Esophagus mucosa (tissue), 1 donor: ENCODE measurements at places on chromosomes 3 and 15. TPM values are rescaled to one million over a fixed set of nuclear protein-coding genes. Genes with fewer than 3 reads are reported as not detected.

- ATAC-seq = no peak
These were observed 3.1 kb upstream of the FOXB1 start for GRCh38 chr15:60000824-60001609.

GRCh38 chr3:112761062-112761638 is 85.5 kb downstream of the CD200R1L start:
- ATAC-seq = no peak

GRCh38 chr3:30708472-30708871 is 102.1 kb downstream of the TGFBR2 start:
- no peak for ATAC-seq

DNA sequence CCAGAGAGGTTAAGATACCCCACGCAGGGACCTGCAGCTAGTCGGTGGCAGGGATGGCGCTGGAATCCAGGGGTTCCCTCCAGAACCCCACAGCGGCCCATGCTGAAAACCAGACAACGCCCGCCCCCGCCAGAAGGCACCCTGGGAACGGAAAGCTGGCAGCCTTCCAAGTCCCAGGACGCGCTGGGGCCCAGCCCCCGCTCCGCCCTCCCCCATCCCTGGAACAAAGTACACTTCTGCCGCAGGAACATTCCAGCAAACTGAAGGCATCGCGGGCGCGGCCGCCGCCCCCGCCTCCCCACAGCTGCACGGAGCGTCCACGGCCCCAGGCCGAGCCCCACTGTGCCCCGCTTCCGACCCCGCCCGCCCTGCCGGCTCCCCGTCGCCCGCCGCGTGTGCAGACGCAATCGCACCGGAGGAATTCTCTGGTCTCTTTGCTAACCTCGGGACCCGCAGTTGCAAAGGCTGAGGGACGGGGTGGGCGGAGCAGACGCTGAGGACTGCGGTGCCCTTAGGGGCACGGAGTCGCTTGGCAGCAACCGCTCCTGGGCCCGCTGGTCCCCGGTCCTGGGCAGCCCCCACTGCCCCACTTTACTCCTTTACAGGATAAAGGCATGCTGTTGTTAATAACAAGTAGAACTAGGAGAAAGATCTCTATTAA is 44.8 kb upstream of the RNU6-1 start:
- ATAC-seq = peak; percentile 83

DNA sequence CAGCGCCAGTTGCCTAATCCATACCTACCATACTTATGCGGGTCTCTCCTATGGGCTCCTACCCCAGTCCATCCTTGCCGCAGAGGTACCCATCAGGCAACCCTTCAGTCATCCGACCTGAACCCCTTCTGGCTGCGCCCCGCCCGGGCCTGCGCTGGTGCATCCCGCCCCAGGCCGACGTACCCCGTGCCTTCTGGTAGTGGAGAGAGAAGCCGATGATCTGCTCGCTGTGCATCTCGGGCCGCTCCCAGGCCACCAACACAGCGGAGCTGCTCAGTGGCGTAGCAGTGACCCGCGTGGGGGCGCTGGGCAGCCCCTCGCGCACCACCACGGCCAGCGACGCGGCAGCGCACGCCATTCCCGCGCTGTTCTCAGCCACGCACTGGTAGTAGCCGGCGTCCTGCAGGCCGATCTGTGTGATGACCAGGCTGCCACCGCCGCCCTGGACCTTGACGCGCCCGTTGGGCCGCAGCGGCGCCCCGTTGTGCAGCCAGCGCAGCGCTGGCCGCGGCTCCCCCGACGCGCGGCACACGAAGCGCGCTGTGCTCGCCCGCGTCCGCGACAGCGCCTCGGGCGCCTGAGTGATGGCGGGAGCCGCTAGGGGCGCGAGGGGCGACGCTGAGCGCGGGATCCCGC is 17.9 kb upstream of the IGDCC3 start:
- no peak for ATAC-seq

- no peak for ATAC-seq
These were observed 211.5 kb downstream of the RORA start for GRCh38 chr15:61017627-61018026.

GRCh38 chr15:72033285-72033684 is 84.7 kb downstream of the MYO9A start:
- ATAC-seq = no peak

- peak; percentile 23 for ATAC-seq
These were observed 7.5 kb downstream of the MORF4L1 start for GRCh38 chr15:78880242-78880533.

GRCh38 chr3:56829533-56829932 is 27.8 kb upstream of the ARHGEF3 start:
- ATAC-seq = no peak

GRCh38 chr15:61033319-61033718 is 195.8 kb downstream of the RORA start:
- no peak for ATAC-seq

DNA sequence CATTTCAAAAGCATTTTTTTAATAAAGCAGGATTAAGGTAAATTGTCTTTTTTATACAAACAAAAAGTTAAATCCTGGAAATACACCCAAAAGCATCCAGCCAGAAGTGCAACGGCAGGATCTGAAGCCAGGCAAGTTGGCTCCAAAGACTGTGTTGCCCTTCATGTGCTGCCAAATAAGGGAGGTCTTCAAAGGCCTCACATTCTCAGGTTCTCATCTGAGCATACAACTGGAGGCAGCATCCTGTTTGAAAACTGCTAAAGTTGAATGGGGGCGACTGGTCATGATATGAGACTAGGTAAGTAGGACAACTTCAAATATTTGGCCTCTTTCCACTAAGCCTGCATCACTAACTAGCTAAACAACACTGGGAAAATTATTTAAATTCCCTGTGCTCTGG is 52.2 kb downstream of the IMPG2 start:
- ATAC-seq = no peak

- ATAC-seq = no peak
These were observed 91.1 kb downstream of the USP13 start for GRCh38 chr3:179743913-179744312.

DNA sequence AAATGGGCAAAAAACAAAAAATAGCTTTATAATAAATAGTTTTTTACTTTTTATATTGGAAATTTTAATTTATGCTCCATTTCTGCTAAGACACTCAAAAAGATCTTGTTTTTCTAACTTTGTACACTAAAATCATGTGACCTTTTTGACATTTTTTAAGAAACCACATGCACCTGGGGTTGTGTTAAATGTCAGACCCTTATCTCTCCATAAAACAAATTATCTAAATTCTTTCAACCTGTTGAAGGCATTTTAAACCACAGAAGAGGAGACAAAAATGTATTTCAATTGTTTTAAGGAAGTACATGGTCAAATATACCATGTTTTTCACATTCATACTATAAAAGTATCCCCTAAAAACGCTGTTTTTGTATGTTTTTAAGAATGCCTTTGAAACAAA is 29.2 kb downstream of the IFT80 start:
- ATAC-seq = no peak

GRCh38 chr3:196969660-196970546 is 1.3 kb upstream of the PIGZ start:
- ATAC-seq = peak; percentile 82

DNA sequence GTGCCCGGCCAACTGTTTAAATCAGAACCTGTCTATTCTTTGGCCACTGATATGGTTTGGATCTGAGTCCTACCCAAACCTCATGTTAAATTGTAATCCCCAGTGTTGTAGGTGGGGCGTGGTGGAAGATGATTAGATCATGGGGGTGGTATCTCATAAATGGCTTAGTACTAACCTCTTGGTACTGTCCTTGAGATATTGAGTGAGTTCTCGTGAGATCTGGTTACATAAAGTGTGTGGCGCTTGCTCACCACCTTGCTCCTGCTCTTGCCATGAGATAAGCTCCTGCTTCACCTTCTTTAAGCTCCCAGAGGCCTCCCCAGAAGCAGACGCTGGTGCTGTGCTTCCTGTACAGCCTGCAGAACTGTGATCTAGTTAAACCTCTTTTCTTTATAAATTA is 42.4 kb downstream of the REC114 start:
- no peak for ATAC-seq

DNA sequence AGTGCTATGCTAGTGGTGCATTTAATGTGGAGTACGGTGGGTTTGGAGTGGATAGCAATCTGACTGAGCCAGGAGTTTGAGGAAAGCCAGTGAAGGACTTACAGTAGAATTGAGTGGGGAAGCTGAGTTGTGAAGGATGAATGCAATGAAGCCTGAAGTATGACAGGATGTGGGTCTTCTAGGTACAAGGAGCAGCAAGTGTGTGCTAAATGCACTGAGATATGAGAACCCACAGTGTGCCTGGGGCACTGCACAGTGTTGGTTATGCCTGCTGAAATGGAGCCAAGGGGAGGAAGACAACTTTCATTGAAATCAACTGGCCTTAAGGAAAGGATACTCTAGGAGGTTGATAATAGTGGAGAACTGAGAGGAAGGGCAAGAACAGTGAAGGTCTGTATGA is 105.5 kb upstream of the MRPL3 start:
- no peak for ATAC-seq

GRCh38 chr3:169242708-169243513 is 420.6 kb downstream of the MECOM start:
- ATAC-seq = no peak

- no peak for ATAC-seq
These were observed 118.8 kb upstream of the PTX3 start for GRCh38 chr3:157317895-157318294.

GRCh38 chr3:194671511-194671899 is 486 bp downstream of the LSG1 start:
- ATAC-seq = peak; percentile 17

DNA sequence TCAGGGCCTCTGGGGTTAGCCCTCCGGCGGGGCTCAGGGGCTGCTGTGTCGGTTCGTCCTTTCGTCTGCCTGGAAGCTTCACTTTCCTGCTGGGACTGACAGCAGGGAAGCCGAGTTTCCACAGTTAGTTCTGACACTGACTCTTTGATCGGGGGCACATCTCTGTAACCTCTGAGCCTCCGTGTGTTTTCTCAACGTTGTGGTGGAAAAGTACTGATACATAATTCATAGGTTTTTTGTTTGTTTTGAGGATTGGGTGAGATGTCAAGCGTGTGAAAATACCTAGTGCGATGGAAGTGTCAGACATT is 481 bp downstream of the AP4E1 start:
- ATAC-seq = peak; percentile 12

GRCh38 chr3:177341736-177342419 is 144.6 kb upstream of the TBL1XR1 start:
- ATAC-seq = no peak

DNA sequence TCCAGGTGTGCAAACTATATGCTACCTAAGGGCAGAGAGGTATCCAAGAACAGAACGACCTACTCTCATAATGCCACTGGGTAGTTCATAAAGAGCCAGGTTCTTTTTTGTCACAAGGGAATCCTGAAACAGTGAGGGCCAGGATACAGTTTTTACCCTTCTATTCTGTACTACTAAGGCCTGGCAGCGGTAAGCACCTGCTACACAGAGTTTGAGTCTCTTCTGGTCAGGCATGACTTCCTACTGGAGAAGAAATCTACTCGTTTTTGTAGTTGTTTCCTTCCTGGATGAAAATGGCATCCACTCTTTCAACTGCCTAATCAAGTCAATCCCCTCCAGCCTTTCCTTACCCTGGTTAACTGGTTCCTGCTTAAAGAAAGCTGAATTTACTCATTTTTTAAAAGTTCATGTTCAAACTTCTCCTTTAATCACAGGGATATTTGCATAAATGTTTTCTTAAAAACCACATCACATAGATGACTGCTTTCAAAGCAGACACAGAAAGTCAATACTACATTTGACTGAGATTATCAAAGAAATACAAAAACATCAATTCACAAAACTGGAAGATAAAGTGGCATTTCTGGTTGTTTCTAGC is 40.0 kb downstream of the MAP4 start:
- no peak for ATAC-seq

DNA sequence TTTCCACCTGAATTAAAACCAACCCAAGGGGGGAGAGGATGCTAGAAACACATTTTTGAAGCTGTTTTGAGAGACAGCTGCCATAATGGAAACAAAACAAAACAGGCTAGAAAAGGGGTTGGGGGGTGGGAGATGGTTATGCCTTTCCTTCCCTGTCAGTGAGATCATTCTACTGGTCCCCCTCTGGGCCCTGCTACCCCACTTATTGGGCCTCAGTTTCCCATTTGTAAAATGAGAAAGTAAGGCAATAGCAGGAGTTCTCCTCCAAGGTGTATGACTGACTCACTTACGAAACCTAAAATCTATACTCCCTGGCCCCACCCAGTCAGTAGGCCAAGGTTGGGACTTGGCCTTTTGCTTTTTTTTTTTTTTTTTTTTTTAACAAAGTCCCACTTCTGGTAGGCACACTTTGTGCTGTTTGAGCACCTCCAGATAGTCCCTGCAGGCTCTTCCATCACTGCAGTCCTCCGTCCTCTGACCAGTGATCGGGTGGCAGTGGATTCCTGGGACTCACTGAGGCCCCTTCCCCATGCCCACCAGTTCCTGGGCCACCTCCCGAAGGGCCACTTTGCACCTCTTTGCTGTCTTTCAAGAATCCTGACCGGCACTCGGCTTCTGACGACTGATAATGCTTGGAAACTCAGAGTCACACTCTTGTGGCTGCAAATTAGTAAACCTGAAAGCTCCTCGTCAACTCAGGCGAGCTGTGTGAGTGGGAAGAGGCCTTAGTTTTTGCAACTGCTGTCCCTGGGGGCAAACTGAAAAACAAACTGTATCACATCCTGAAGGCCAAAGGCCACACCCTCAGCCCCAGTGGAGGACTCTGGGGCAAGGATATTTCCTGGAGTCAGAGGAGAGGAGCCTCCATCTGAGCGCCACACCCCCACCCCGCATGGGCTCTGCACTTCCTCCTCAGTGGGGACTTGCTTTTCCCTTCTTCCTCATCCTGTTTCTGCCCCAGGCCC is 6.7 kb upstream of the PSTPIP1 start:
- ATAC-seq = peak; percentile 18

GRCh38 chr15:63458026-63458425 is 46.4 kb upstream of the USP3 start:
- ATAC-seq = no peak

GRCh38 chr3:63473641-63474166 is 178.8 kb upstream of the SNTN start:
- no peak for ATAC-seq

DNA sequence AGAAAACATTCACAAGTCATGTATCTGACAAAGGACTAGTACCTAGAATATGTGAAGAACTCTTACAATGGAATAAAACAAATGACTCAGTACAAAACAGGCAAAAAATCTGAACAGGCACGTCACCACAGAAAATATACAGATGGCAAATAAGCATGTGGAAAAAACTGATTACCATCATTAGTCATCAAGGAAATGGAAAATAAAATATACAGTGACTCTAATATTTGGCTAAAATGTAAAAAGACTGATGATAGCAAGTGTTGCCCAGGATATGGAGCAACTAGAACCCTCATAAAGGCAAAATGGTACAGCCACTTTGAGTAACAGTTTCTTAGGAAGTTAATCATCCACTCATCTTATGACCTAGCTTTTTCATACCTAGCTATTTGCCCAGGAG is 95.8 kb upstream of the ABHD17C start:
- peak; percentile 59 for ATAC-seq

BOC gene
- 19.8 TPM for total RNA-seq

TRIM42 gene
- not detected for total RNA-seq

KNG1 gene
- not detected for total RNA-seq

HMCES gene
- total RNA-seq = 37.2 TPM

PTPRG gene
- total RNA-seq = 9.2 TPM

PHC3 gene
- 26.7 TPM for total RNA-seq

TGM5 gene
- total RNA-seq = 13.5 TPM

PLSCR2 gene
- total RNA-seq = 0.12 TPM

PLOD2 gene
- total RNA-seq = 14.5 TPM

MORC1 gene
- not detected for total RNA-seq

SOX14 gene
- not detected for total RNA-seq

PLCL2 gene
- 0.80 TPM for total RNA-seq

DPPA2 gene
- total RNA-seq = not detected

GHSR gene
- not detected for total RNA-seq
